ENCODE measurements at places on chromosomes 11 and 22. TPM values are rescaled to one million over a fixed set of nuclear protein-coding genes. Genes with fewer than 3 reads are reported as not detected.

GRCh38 chr22:36325154-36326031, 62.4 kb downstream of the MYH9 start:
- DNase-seq: no peak
- H3K27me3 ChIP-seq: no peaks in the 10 kb centered on the region
- H3K36me3 ChIP-seq: peaks cover 55% of the 10 kb centered on the region
- H3K4me1 ChIP-seq: peaks cover 35% of the 10 kb centered on the region

GRCh38 chr22:47325249-47325648, 562.8 kb downstream of the TBC1D22A start:
- H3K4me3 ChIP-seq: no peak overlapping the region
- no peak overlapping the region for H3K27ac ChIP-seq
- DNase-seq: no peak
- no peaks in the 10 kb centered on the region for H3K36me3 ChIP-seq

DNA sequence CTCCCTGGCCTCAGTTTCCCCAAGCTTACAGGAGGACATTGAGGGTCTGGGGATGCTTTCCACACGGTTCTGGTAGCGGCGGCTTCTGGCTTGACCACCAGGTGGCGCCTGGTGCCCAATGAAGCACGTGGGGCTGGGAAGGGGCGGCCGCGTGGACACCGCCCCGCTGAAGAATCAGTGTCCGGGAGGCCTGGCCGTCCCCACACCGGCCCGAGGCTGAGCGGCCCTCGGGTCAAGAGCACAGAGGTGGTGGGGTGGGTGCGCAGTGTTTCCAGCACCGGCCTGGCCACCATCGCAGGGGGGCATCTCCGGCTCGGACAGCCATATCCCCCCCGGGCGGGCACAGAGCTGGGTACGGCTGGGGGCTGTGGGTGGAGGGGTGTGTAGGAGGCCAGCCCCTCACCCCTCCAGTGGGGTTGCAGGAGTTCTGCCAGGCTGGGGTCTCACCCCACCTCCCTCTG, 27.8 kb upstream of the PPARA start:
- no peaks in the 10 kb centered on the region for H3K36me3 ChIP-seq
- H3K4me1 ChIP-seq: no peaks in the 10 kb centered on the region
- H3K4me3 ChIP-seq: no peak overlapping the region
- no peak overlapping the region for H3K27ac ChIP-seq

ASPHD2 gene
- 14.9 TPM for total RNA-seq

Data from activated naive CD8-positive, alpha-beta T cell treated with anti-CD3 and anti-CD28 coated beads for 36 hours (primary cell).